ENCODE measurements at places on chromosomes 4 and X.

GRCh38 chr4:91064157-91064853 lies 937.1 kb downstream of the CCSER1 start:
- ATAC-seq: no peak

GRCh38 chrX:45001048-45001447 lies 128.1 kb downstream of the KDM6A start:
- ATAC-seq: no peak

DNA sequence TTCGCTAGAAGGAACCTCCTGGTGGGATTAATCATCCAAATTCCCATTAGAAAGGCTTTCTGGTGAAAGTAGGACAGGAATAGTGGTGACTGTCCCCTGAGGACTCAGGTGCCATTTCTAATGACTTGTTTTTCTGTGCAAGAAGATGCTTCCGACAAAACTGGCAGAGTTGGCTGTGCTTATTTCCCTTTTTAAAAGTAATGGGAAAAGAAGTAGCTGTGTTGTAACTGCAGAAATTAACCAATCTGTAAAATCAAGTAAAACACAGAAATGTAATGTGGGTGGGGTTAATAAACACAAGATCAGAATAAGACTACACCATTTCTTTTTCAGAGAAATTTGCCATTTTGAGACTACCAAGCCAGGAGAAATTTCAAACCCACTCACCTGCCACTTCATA lies 55.0 kb upstream of the FAM9B start:
- ATAC-seq: no peak

DNA sequence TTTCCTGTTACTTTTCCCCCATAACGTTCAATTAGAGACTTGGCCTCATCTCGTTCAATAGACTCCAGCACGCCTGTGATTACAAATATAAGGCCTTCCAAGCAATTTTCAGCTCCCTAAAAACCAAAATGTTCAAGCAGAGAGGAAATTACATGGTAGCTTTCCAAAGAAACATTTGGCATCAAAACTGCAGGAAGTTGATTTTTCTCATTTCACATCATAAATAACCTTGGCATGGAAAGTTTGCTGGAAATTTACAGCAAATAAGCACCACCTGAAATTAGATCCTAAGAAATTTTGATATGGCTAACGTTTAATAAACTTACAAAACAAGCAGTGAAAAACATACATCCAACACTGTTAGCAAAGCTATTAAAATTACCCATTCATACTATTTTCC lies 53.3 kb downstream of the RFC1 start:
- ATAC-seq: no peak

- ATAC-seq: no peak
Measured at GRCh38 chr4:123480706-123481418, 84.3 kb downstream of the SPRY1 start.

DNA sequence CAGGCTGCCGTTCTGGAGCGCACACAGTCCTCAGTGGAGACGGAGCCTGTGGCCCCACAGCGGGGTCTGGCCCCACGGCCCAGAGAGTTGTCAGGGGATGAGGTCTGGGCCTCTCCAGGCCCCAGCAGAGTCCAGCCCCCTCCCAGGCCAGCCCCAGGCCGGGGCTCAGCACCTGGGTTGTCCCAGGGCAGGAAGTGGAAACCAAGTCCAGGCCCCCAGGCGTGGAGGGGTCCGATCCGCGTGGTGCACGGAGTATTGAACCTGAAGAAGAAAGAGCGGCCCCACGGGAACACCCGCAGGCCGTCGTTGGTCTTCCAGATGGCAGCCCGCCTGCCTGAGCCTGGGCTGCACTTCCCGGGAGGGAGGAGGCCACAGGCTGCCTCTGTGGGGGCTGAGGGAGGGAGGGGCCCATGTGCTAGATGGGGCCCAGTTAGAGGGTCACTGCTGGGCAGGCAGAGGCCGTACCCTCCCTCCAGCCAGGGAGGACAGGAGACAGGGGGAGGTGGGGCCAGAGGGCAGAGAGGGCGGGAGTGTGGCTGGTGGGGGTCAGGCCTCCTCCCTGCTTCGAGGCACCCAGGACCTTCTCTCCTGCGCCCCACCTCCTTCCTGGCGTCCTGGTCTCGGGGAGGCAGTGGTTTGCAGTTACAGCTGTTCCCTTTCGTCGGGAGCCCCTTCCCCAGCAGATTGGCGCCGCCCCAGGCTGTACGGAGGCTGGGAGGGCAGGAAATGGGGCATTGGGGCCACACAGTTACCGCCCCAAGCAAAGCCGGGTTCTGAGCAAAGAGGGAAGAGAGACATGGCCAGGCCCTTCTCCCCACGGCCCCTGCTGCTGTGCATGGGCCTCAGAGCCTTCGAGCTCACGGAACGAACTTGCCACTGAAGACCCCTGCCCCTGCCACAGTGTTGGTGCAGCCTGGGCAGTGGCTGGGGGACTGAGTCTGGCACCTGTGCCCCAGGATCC lies 8.1 kb downstream of the HGFAC start:
- ATAC-seq: peak; percentile 41

DNA sequence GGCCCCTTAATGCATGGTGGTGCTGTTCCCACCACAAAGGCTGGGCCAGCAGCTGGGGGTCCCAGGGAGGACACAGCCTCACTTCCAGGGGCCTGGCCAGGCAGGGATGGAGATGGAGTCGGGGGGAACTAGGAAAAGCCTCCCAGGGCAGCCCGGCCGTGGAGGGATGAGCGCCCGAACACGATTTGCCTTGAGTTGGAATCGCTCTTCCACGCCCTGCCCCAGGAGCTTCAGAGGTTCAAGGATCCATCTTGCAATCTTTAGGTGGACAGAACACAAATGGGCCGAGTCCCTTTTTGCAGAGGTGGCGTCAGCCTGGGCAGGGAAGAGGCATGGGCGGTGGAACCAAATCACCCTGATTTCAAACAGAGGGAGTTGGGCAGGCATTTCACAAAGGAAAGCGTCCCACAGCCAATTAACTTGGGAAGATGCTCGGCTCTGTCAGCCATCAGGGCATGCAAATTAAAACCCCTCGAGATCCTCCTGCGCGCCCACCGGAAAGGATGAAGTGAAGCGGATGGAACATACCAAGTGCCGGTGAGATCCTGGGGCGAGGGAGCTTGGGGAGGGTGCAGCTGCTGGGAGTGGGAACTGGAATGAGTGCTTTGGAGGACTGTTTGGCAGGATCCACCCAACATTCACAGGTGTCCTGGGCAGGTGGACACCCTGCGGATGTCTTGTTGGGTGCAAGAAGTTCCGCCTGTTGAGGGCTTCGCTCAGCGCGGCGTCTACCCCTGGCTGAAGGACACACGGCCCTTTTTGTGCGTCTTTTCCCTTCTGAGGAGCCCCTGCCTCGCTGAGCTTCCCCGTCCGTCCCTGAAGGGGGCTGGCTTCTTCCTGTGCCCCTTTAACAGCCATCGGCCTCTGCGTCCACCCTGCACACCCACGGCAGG lies 75.7 kb downstream of the HTRA3 start:
- ATAC-seq: no peak

DNA sequence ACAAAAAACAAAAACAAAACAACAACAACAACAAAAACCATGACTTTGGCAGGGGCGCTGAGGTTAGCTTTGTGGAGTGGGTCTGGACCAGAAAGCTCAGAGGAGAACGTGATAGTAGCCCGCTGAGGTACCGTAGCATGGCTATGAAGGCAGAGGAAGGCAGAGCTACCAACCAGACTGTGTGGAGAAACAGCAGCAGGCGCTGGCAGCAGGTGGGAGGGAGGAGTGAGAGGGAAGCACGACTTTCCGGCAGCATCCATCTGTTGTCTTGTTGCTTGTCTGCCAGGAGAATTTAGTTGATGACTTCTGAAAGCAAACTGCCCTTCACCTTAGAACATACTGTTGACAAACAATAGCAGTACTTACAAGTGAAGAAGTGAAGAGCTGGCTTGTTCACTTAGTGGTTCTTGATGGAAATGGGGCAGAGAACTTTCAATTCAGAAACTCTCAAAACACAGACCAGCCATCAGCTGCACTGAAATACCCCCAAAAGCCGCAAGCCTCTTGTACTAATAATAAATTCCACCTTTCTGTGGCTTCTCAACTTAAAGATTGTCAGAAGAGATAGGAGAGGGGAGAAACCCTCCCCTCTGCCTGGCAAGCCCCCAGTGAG lies 447.2 kb downstream of the SLITRK2 start:
- ATAC-seq: no peak

GRCh38 chrX:65528705-65529340 lies 5.8 kb downstream of the LAS1L start:
- ATAC-seq: no peak
